ENCODE measurements at places on chromosomes 13 and 19.
A peak's percentile ranks its signal among the peaks of the same experiment; 100 is the strongest.

DNA sequence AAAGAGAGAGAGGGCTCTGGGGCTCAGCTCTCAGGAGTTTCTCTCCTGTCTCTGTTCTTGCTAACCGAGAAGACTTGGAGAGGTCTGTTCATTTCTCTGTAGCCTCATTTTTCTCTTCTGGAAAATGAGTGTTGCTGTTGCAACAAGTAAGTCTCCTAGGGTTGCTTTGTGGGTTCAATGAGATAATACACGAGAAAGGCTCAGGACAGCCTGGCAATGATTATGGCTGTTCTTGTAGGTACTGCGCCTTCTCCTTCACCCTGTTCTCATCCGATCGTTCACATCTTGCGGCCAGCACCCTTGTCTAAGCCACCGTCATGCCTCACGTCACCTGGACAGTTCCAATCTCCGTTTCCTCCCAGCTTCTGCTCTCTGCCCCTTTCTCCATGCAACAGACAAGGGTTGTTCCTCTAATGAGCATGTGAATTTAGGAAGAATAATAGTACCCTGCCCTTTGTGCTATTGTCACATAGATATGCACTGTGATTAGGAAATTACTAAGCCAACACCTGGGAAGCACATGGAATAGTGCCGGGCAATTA, 4.2 kb downstream of the C5AR1 start:
- H3K27me3 ChIP-seq = peaks cover 5% of the 10 kb centered on the region
- no peaks in the 10 kb centered on the region for H3K36me3 ChIP-seq
- no peaks in the 10 kb centered on the region for H3K4me1 ChIP-seq
- DNase-seq = no peak

DNA sequence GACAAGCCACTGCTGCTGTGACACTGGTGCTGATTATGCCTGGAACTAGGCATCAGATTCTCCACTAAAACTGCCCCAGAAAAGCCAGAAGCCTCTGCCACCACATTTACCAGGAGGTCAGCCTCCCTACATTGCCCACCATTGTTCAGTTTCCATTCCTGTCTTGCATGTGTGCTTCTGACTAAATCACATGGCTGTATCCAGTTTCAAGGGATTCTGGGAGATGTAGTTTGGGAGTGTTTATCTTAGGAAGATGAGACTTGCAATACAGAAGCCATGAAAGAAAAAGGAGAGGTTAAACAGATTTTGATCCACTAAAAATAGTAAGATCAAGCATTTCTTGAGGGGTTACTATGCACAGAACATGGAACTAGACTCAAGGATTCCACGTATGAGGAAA, 40.7 kb upstream of the SERPINE3 start:
- no peaks in the 10 kb centered on the region for H3K4me1 ChIP-seq
- H3K36me3 ChIP-seq = no peaks in the 10 kb centered on the region
- H3K4me3 ChIP-seq = no peak overlapping the region
- peaks cover 3% of the 10 kb centered on the region for H3K27me3 ChIP-seq
- no peak for DNase-seq
- no peak overlapping the region for H3K27ac ChIP-seq

DNA sequence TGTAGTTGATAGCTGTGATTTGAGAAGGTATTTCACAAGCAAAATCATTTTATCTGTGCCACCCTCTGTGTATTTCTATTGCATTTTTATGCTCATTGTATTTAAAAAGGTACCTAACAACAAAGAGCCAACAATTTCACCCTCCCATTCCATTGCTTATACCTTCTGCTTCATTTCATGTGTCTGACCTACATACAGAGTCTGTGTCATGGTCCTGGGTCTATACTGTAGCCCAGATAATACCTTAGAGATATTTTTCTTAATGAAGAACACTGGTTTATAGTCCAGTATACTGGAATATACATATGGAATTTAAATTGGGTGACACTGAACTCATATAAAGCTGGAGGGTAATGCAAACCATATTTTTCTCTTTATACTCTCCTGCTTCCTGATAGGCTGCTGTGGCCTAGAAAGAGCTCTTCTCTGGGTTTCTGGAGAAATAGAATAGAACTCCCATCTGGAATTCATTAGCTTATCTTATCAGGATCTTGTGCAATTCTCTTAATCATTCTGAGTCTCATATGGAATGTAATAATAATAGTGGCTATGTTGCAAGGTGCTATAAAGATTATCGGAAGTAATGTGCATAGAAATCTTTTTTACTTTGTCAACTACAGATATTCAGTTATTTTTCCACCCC, 31.8 kb upstream of the SPART start:
- H3K36me3 ChIP-seq = no peaks in the 10 kb centered on the region
- no peaks in the 10 kb centered on the region for H3K4me1 ChIP-seq
- H3K4me3 ChIP-seq = no peak overlapping the region
- no peak overlapping the region for H3K27ac ChIP-seq
- DNase-seq = no peak

DNA sequence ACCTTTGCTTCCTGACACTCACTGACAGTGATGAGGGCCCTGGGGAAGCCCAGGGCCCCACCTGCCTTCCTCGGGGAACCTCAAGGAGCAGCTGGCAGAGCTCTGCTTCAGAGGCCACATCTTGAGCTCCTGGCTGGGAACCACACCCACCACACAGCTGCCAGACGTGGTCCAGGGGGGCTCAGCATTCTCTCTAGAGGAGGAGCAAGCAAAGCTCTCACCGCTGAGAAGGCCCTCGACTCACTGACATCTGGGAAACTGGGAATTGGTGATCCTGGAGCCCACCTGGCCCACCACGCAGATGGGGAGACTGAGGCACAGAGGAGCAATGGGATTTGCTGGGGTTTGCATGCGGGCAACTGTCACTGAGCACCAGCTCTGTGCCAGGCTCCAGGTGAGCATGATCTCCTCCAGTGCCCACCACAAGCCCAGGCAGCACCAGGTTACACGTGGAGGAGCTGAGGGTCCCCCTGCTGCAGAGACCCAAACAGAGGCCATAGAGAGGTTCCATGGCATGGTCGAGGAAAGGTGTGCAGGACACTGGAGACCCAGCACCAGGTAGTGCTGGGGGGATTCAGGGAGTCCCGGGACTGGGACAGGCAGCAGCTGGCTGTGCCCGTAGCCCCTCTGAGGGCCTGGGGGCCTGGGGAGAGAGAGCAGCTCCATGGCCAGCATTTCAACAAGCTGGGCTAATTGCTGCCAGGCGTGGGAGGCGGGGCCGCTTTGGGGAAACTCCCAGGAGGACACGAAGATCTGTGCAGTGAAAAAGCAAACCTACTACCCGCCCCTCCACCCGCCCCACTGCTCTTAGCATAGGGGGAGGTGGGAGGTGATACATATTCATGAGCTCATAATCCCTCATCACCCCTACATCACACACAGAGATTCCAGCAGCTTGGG, 33.4 kb downstream of the PEPD start:
- peaks cover 3% of the 10 kb centered on the region for H3K36me3 ChIP-seq
- no peak for DNase-seq
- H3K4me3 ChIP-seq = no peak overlapping the region
- no peaks in the 10 kb centered on the region for H3K27me3 ChIP-seq
- H3K4me1 ChIP-seq = no peaks in the 10 kb centered on the region

GRCh38 chr13:109241160-109241559, 545.2 kb downstream of the IRS2 start:
- H3K27me3 ChIP-seq = no peaks in the 10 kb centered on the region
- no peaks in the 10 kb centered on the region for H3K36me3 ChIP-seq
- H3K4me1 ChIP-seq = no peaks in the 10 kb centered on the region
- no peak for DNase-seq

- H3K4me1 ChIP-seq = no peaks in the 10 kb centered on the region
- no peaks in the 10 kb centered on the region for H3K27me3 ChIP-seq
- no peak overlapping the region for H3K27ac ChIP-seq
- no peak overlapping the region for H3K4me3 ChIP-seq
- no peak for DNase-seq
These were observed 831.7 kb upstream of the SPRY2 start for GRCh38 chr13:81172603-81173002.

DNA sequence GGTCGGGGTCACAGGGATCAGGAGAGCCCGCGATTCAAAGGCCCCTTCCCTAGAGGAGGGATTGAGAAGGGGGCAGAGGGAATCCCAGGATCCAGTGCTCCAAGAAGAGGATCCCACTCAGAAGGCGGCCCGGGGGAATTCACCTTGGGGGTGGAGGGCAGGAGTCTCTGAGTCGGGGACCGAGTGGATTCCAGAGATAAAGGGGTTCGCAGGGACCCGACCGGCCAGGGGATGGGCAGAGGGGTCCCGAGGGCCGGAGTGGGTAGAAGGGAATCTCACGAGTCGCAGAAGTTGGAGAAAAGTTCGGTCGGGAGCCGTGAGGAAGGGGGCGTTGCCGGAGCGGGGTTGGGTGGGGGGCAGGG, 261 bp downstream of the PRKD2 start:
- H3K36me3 ChIP-seq = peaks cover 10% of the 10 kb centered on the region
- H3K27me3 ChIP-seq = no peaks in the 10 kb centered on the region
- H3K4me1 ChIP-seq = peaks cover 40% of the 10 kb centered on the region
- DNase-seq = no peak
- H3K27ac ChIP-seq = peak overlapping the region; percentile 89

GRCh38 chr13:113157929-113158747, at the start of gene PROZ:
PROZ (plus strand) TSS chr13:113158648; CDS start chr13:113158661, 13 bp downstream.
- no peak for DNase-seq
- no peak within 1 kb of the TSS for H3K4me3 ChIP-seq
- no peak within 1 kb of the TSS for H3K27ac ChIP-seq
- H3K36me3 ChIP-seq = no peaks in the 10 kb centered on the region

- no peaks in the 10 kb centered on the region for H3K4me1 ChIP-seq
- H3K4me3 ChIP-seq = no peak overlapping the region
- no peaks in the 10 kb centered on the region for H3K27me3 ChIP-seq
- H3K36me3 ChIP-seq = no peaks in the 10 kb centered on the region
These were observed 129.6 kb downstream of the KCTD15 start for GRCh38 chr19:33926306-33926705.

DNA sequence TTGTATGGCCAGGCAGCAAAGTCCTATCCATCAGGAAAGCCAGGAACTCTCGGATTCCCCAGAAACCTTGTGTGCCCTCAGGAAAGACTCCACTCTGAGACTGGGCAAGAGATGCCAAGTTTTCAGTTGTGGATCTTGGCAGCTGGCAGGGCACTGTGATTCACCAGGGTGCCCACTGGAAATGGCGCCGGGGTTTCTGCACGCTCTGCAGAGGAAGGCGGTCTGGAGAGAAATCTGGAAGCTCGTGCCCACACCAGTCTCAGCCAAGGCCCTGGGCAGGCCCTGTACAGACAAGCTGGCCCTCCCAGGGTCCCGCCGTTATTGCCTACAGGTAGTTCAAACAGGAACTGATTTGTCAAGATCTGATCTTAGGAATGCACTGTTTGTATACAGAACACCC, 4.9 kb downstream of the NAPA start:
- H3K4me3 ChIP-seq = no peak overlapping the region
- no peak for DNase-seq
- no peaks in the 10 kb centered on the region for H3K27me3 ChIP-seq
- H3K4me1 ChIP-seq = peaks cover 24% of the 10 kb centered on the region
- H3K27ac ChIP-seq = no peak overlapping the region

- H3K36me3 ChIP-seq = no peaks in the 10 kb centered on the region
- no peak overlapping the region for H3K27ac ChIP-seq
- no peaks in the 10 kb centered on the region for H3K27me3 ChIP-seq
- DNase-seq = no peak
- peaks cover 12% of the 10 kb centered on the region for H3K4me1 ChIP-seq
- H3K4me3 ChIP-seq = no peak overlapping the region
These were observed 122.1 kb downstream of the COG6 start for GRCh38 chr13:39777527-39778061.

DNA sequence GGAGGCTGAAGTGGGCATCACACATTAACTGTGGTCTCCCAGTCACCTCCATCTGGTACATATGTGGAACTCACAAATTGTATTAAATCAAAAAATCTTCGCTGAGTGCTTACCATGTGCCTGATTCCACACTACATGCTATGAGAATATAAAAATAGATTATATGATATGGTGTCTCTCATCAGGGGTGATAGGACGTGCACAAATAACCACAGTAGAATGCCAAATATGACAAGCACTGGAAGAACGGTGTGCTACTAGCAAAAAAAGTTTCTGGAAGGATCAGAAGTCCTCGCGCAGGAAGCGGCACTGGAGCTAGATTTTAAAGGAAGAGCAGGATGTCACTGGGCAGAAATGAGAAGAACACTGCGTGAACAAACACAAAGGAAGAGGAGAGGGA, 62.3 kb downstream of the TBC1D4 start:
- no peak overlapping the region for H3K4me3 ChIP-seq
- no peaks in the 10 kb centered on the region for H3K27me3 ChIP-seq
- H3K4me1 ChIP-seq = no peaks in the 10 kb centered on the region
- no peak for DNase-seq
- no peak overlapping the region for H3K27ac ChIP-seq

DNA sequence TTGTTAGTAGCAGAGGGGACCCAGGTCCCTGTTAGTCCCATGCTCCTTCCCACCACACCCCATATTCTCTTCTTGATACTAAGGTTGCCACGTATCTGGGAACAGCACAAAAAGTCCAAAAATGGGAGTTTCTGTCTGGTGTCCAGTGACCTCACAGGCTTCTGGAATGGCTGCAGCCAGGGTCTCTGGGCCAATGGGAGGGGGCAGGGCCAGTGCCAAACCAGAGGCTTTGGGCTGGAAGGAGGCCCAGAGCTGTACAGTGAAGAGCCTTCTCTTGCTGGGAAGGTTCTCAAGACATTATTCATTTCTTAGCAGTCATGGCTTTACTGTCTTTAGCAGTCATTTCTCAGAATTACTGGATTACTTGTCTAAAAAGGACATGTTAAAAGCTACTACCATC, 119.2 kb downstream of the FRY start:
- no peaks in the 10 kb centered on the region for H3K4me1 ChIP-seq
- H3K27me3 ChIP-seq = no peaks in the 10 kb centered on the region
- H3K27ac ChIP-seq = no peak overlapping the region
- peaks cover 1% of the 10 kb centered on the region for H3K36me3 ChIP-seq
- H3K4me3 ChIP-seq = no peak overlapping the region

- no peaks in the 10 kb centered on the region for H3K4me1 ChIP-seq
- no peak overlapping the region for H3K27ac ChIP-seq
- H3K27me3 ChIP-seq = no peaks in the 10 kb centered on the region
- no peaks in the 10 kb centered on the region for H3K36me3 ChIP-seq
- no peak for DNase-seq
- H3K4me3 ChIP-seq = no peak overlapping the region
These were observed 87.6 kb upstream of the SPRY2 start for GRCh38 chr13:80428349-80429096.

GRCh38 chr19:40217027-40217810, 965 bp downstream of the TTC9B start:
- H3K36me3 ChIP-seq = no peaks in the 10 kb centered on the region
- no peak overlapping the region for H3K27ac ChIP-seq

DNA sequence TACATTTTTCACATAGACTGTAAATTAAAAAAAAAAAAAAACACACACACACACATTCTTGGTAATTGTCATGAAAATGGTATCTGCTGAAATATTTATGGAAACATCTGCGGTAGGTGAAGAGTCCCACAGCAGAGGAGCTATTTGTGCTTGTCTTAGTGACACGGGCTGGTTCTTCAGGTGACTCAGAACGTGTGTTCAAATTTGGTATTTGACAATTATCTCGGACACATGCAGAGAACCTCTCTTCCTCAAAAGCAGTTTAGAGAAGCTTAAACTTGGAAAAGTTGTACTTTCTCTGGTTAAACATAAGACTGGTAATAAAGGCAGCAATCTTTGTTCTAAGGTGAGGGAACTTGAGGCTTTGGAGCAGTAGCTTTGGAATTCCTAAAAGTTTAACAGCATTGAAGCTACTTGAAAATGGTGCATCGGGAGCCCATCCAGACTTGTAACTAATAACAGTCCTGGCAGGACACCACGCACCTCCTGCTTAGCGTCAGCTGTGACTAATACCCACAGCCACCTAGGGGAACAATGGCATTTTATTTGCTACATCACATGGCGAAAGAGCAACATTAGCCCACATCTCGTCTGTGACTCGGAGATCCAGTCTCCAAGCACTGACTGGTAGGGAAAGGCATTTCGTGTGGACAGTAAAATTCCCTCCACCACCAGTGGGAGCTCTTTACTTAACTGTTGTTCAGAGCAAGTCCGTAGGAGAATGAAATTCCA, 1505.1 kb upstream of the SLC10A2 start:
- H3K27ac ChIP-seq = no peak overlapping the region
- H3K4me1 ChIP-seq = no peaks in the 10 kb centered on the region
- no peaks in the 10 kb centered on the region for H3K27me3 ChIP-seq
